ENCODE measurements at places on chromosomes 12 and 14. TPM values are rescaled to one million over a fixed set of nuclear protein-coding genes. Genes with fewer than 3 reads are reported as not detected.

Gene GALNT6
- 210 TPM for total RNA-seq

Gene CCDC198
- not detected for total RNA-seq

Gene RPGRIP1
- not detected for total RNA-seq

Gene CD9
- total RNA-seq: 52.2 TPM

Gene INSM2
- under 0.01 TPM for total RNA-seq

Gene TAS2R19
- 6.2 TPM for total RNA-seq

All from placental epithelial cell (primary cell).